ENCODE measurements at places on chromosomes 1 and 21.

DNA sequence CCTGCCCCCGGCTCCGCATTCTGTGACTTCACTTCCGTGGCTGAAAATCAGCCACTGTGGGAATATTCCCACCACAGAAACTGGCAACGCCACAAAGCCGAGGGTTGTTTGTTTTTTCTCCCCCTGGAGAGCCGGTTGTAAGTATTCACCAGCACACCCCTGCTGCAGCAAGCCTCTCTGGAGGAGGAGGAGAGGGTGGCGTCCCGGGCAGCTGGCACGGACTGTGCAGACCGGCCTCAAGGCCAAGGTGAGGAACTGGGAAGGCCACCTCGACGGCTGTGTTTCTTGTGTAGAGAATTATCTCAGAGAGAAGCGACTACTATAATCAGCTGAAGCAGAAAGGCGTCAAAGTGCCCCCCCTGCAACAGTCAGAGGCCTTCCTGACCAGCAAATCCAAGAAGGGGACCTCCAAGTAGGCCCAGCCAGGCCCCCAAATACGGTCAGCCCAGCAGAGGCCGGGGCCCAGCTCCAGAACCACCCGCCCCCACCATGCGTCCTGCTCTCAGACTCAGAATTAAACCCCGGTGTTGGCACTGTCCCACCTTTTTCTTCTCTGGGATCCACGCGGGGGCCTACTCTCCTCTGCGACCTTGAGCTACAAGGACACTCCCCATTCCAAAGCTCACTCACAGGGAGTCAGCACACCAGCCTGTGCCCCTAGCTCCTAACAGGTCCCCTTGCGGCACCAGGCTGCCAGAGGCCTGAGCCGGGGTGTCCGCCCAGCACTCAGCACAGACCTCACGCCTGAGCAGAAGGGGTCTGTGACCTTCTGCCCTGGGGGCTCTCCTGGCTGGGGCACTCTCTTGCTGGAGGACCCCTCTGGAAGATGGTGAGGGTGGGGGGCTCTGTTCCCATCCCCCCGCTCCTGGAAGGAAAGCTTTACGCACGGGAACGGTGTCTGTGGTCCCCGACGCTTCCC, 1.2 kb upstream of the SMIM1 start:
- no peak for DNase-seq

DNA sequence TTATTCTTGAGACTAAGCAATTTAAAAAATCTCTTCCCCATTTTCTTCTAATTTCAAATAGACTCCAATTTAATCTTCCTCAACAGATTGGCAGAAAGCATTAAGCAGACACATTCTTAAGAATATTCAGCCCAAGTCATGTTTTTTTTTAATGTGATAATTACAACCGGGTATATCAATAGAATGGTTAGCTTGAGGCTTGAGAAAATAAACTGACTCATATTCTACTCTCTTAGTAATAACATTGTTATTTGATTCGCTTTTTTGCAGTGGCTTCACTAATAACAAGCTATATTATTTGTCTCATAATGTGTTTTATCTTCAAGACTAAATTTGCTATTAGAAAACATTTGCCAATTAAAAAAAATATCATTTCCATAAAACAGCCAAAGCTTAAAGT, 488.6 kb upstream of the RGS18 start:
- no peak for DNase-seq

- DNase-seq = no peak
These were observed 95.3 kb upstream of the TTC34 start for GRCh38 chr1:2896824-2897223.

DNA sequence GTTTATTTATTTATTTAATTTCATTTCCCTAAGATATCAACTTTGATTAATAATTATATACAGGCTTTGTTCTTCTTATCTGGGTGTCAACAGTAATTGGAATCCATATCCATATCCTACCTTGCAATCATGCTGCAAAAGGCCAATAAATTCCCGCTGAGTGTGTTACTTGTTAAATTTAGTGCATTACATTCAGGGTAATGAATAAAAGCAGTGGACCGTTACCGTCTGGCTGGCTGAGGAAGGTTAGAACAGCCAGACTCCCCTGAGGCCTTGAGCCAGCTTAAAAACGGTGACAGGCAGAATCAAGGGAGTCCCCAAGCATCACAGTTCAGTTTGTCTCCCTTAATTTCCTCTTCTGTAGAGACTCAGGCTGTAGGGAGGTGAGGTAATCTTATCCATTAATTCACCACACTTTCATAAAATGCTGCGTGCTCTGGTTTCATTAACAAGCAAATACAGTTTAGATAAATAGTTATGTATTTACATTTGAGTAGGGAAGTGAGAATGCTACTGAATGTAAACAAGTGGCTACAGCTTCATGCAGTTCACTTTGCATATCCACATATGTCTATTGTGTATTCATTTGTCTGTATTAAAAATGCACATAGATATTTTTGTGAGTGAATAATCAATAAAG, 888.2 kb upstream of the CXADR start:
- no peak for DNase-seq

DNA sequence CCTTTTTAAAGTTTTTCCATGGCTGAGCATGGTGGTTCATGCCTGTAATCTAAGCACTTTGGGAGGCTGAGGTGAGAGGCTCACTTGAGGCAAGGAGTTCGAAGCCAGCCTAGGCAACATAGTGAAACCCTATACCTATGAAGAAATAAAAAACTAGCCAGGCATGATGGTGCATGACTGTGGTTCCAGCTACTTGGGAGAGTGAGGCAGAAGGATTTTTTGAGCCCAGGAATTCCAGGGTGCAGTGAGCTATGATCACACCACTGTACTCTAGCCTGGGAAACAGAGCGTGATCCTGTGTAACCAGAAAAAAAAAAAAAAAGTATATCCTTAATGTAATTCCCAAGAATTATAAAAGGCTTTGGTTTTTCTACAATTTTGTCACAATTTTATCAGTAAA, 17.4 kb downstream of the DEPDC1 start:
- DNase-seq = no peak

DNA sequence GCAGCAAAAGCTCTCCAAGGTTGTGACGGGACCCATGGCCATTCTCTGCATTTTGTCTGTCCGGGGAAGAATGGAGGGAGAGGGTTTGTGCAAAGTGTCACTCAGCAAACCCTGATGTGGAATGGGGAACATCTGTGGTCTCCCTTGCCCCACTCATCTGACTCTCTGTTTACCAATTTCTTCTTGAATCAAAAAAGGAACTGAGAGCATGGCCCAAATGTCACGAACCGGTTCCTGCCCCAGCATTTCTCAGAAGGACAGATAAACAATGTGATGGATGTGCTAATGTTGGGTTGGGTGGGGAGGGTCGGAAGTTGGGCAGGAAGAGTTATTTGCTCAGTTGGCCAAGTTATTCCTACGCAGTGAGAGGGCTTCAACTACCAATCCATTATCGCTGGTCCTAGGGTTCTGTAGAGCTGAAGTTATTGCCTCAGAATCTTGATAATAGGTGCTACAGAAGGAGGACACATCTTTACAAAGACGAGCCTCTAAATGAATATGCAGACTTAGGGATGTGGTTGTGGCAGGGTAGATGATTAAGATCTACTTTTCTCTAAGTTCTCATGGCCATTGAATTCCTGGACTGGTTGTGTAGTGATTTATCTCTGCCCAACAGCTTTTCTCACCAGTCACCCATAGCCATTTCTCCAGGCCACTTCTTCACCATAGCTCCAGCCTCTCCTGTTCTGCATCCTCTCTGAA, 9.6 kb upstream of the DUSP12 start:
- DNase-seq = no peak

GRCh38 chr1:67062412-67062811, 8.5 kb upstream of the SLC35D1 start:
- no peak for DNase-seq

DNA sequence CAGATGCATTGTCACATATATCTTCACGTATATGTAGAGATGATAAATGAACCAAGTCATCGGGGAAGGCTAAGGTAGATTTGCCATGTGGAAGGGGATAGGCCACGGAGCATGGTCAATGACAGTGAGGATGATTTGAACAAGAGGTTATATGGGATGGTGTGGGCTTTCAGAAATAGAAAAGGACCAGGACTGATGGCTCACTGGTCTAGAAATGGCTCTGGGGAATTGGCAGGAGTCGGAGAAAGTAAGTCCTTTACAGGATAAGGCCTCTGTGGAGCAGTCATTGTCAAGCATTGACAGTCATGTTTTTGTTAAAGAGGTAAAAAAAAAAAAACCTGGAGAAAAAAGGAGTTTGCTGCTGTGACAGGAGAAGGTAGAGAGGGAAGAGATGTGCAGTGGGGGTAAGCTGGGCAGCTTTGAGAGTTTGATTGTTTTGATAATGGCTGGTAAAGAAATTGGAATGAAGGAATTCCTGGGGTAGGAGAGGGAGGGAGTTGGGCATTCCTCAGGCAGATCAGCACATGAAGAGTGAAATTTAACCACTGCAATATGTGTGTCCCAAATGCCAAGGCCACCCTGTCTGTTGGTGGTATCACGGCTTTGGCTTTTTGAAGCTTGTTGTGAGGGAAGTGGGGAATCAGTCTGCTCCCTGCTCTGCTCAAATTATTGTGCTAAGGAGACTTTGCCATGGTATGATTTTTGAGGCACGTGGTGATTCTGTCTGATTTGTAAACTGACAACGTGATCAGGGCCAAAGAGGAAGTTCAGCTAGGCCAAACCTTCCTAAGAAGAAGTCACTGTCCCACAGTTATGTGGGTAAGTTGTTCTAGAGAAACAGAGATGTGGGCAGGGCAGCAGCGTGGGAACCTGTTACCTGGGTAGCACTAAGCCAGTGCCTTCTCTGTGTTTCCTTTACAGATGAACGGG, 26.0 kb downstream of the MACF1 start:
- DNase-seq = peak; percentile 71

DNA sequence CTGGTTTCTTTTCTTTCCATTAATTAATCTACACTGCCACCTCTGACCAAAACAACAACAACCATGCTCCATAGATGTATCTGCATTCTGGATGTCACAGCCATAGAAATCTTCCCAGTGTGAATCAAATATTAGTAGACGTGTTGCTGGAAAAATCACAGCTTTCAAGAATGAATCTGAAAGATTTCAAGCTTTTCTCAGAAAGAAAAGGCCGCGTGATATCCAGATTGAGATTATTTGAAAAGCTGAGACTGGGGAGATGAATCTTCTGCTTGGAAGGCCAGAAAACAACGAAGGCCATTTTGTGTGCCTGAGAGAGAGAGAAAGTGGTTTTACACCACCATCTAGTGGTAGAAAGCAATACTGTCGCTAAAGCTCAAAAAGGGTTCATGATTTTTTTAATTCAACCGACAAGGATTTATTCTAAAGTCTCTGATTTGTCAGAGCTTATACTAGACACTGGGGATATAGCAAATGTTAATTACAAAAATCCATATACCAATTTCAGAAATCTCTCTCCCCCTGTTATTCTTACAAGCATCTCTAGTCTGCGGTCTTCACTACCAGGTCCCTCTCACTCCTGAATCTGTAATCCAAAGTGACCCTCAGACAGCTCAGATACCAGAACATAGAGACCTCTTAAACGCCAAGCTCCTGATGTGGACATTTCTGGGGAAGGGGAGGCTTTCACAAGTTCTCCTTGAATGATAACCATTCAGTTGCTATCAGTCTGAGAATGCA, 87.5 kb upstream of the SGIP1 start:
- DNase-seq = peak; percentile 87

Measured in KBM-7 (cell line).